ENCODE measurements at places on chromosomes 3 and 15. TPM values are rescaled to one million over a fixed set of nuclear protein-coding genes. Genes with fewer than 3 reads are reported as not detected.

DNA sequence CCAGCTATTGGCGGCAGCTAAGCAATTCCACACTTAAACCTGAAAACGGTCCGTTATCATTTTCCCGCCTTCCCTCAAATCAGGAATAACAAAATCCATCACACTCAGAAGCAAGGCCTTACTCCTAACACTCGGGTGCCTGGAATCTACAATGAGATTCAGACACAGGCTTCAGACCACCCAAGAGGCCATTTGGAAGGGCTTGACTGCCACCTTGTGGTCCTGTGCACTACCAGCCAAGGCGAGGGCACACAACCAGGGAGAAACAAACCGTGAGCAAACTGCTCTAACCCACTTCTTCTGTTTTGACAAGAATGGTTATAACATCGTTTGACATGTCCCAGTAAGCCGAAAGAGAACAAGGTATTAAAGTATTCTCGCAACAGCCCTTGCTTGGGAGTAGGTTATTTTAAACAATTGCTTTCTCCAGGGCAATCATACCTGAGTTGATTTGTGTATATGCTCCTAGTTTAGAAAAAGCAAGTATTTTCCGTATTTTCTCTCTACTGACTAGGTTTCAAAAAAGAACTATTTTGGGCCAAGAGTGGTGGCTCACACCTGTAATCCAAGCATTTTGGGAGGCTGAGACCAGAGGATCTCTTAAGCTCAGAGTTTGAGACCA is 40.1 kb upstream of the TAFA4 start:
- no peaks in the 10 kb centered on the region for H3K36me3 ChIP-seq
- no peak overlapping the region for H3K27ac ChIP-seq
- no peaks in the 10 kb centered on the region for H3K27me3 ChIP-seq
- no peaks in the 10 kb centered on the region for H3K4me1 ChIP-seq
- peak; percentile 92 for DNase-seq

GRCh38 chr15:78422571-78423340 is 15.3 kb upstream of the IREB2 start:
- H3K27ac ChIP-seq, result no peak overlapping the region
- no peaks in the 10 kb centered on the region for H3K4me1 ChIP-seq
- no peak overlapping the region for H3K4me3 ChIP-seq
- peaks cover 3% of the 10 kb centered on the region for H3K27me3 ChIP-seq

- H3K27ac ChIP-seq, result no peak overlapping the region
- H3K36me3 ChIP-seq, result no peaks in the 10 kb centered on the region
- no peaks in the 10 kb centered on the region for H3K27me3 ChIP-seq
Measured at GRCh38 chr15:101210466-101210865, 41.4 kb downstream of the CHSY1 start.

GRCh38 chr3:103991461-103992115 is 1375.1 kb upstream of the ALCAM start:
- no peaks in the 10 kb centered on the region for H3K4me1 ChIP-seq
- H3K27ac ChIP-seq, result no peak overlapping the region
- no peak overlapping the region for H3K4me3 ChIP-seq
- peak; percentile 51 for DNase-seq
- H3K36me3 ChIP-seq, result no peaks in the 10 kb centered on the region
- no peaks in the 10 kb centered on the region for H3K27me3 ChIP-seq

DNA sequence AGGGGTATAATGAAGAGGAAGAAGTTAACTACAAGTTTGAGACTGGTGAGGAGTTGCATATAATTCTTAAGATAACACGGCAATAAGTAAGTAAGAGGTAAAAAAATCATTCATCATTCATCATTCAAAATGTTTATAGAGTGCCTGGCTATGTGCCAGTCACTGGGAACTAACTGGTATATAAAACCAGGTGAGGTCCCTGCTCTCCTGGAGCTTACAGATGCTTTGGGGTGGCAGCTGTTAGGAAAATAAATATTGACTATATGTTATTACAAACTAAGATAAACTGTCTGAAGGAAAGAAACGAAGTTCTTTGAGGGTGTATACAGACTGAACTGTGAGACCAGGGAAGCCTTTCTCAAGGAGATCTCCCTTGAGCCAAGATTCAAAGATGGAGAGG is 2.9 kb downstream of the CASR start:
- H3K36me3 ChIP-seq, result no peaks in the 10 kb centered on the region
- no peak overlapping the region for H3K27ac ChIP-seq
- no peaks in the 10 kb centered on the region for H3K4me1 ChIP-seq
- no peak for DNase-seq

CCDC33 gene
- 1.9 TPM for total RNA-seq

IGSF11 gene
- 4.1 TPM for total RNA-seq

CHAC1 gene
- 2.4 TPM for total RNA-seq
